ENCODE measurements at places on chromosomes 4 and X.
A peak's percentile ranks its signal among the peaks of the same experiment; 100 is the strongest.

- no peak for DNase-seq
Measured at GRCh38 chrX:109533631-109534030, 3.0 kb upstream of the NXT2 start.

DNA sequence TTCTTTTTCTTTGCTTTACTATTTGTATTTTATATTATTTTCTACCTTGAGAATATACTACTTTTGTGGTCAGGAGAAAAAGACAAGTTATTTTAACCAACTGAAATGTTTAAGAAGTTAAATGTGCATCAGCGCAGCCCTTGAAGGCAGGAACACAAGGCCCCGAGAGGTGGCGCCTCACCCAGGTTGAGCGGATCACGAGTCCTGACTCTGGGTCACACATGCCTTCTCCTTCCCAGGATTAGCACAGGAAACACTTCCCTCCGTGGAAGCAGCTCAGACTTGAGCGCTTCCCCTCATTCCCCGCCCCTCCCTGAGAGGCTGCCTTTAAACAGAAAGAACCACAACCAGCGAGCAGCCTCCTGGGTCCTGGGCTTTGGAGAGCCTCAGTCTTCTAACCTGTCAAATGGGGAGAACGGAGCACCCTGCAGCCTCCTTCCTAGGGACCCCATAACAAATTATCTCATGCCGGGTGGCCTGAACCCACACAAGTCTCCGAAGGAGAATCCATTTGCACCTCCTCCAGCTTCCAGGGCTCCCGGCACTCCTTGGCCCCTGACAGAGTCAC lies 217.6 kb downstream of the AFAP1 start:
- DNase-seq = peak; percentile 9

- DNase-seq = no peak
Measured at GRCh38 chr4:7210824-7211223, 18.5 kb downstream of the SORCS2 start.

DNA sequence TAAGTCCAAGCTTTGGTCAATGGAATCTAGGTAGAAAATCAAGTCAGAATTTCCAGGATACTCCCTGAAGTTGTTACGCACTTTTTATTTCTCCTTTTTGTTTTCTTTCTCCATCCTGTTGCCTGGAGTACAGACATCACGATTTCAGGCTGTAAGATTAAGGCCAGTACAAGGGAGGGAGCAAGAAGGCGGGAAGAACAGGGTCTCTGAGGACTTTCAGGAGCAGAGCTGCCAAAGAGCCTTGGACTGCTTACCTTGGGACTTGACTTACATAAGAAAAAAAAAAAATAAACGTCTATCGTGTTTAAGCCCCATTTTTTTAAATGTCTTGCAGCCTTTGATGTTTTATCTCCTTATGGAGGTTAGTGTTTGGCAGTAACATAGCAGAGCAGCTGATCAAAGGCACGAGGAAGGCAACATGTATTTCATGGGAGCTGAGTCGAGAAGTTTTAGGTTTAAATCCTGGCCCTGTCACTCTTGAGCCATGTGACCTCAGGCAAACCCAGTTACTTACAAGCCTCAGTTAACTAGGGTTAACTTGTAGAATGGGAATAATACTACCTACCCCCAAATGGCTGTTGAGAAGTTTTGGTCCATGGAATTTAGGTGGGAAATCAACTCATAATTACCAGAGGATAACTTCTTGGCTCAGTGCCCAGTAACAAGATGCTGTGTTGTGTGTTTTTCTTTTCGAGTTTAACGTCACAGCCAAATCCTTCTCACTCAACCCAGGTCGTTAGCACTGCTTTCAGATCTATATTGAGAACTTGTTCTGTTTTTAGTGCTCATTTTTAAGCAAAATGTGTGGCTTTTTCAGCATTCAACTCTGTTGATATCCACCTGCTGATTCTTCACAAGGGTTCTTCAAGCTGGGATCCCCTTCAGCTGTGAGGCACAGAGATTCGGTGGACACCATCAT lies 106.8 kb downstream of the CLNK start:
- DNase-seq = no peak

DNA sequence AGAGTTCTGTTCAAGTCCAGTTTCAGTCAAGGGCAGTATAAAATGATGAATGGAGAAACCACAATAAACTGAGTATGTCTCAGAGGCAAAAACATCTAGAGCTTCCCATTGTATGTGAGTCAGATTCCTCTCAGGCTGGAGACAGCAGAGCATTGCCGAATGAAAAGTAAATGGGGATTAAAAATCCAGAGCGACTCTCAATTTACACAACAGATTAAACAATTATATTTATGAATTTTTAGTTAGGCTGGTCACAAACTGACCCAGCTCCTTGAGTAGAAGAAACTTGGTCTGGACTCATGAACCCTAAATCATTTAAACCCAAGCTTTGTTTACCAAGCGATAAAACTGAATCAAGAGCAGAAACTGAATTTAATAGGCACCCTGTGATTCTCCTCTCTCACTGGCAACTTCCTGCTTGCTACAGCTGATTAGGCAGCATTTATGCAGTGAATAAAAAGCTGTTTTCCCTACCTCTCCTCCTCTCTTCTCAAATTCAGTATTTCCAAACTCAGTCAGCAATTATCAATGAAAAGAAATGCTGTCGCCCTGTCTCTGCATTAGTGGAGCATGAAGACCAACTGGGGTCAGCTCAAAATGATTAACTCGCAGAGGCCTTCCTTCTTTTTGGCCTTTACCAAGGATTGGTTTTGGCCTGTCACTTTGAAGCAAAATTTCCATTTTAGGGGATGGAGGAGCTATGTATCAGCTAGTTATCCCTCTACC lies 568.0 kb downstream of the PDHA2 start:
- DNase-seq = no peak

DNA sequence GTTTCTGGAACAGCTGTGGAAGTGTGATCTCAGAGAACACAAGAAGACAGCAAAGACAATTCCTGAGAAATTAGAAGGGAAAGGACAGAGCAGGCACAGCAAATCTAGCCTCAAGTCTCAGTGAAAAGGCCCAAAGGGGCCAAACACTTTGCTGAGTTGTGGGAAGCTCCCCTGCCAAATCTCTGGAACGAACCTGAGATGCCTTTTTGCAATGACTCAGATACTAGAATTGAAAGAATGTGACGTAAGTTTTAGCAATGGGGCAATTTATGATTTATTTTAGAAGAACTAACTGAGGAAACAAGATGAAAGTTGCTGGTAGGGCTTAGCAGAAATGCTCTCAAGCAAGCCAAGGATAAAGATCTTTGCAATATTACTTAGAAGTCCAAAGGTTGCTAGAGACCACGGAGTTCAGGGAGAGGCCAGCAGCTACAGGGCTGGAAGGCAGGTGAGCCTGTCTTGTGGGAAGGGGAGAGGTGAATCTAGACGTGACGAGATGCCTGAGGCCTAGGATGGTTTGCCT lies 92.8 kb downstream of the AMELX start:
- no peak for DNase-seq

DNA sequence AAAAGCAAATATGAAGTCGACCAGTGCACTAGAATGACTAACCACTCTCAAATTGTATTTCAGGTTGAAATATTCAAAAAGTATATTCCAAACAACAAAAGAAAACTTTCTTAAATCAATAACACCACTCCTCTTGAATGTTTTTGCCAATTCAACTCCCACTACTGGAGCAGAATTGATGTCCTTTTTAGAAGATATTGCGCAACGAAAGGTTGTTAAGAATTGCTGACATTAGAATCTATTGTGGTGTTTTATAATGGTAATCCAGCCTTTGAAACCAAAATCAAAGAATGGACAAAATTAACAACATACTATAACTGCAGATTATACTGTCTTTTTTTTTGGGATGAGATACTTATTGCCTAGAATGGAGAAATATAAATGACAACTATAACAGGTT lies 331.3 kb downstream of the GRXCR1 start:
- DNase-seq = no peak

DNA sequence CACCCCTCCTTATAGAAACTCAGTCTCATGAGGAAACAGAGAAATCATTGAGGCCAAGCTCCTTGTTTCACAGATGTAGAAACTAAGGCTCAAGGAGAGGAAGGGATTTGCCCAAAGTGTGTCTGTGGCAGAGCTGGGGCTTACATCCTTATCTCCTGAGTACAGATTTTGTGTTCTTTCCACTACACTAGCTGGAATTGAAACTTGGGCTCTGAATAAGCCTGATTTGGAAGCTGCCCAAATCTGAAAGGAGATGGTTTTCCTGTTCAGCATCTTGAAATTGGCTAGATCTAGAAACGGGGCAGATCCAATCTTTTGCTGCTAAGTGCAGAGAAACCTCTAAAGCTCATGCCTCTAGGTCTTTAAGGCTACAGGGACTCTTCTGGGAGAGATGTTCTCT lies 24.3 kb downstream of the AWAT2 start:
- no peak for DNase-seq
